ENCODE measurements at places on chromosomes 3 and 15. TPM values are rescaled to one million over a fixed set of nuclear protein-coding genes. Genes with fewer than 3 reads are reported as not detected.

- no peak for DNase-seq
Observed at GRCh38 chr3:144351011-144351410, 379.4 kb downstream of the DIPK2A start.

- no peak for DNase-seq
Observed at GRCh38 chr3:189507856-189508255, 123.3 kb upstream of the TP63 start.

DNA sequence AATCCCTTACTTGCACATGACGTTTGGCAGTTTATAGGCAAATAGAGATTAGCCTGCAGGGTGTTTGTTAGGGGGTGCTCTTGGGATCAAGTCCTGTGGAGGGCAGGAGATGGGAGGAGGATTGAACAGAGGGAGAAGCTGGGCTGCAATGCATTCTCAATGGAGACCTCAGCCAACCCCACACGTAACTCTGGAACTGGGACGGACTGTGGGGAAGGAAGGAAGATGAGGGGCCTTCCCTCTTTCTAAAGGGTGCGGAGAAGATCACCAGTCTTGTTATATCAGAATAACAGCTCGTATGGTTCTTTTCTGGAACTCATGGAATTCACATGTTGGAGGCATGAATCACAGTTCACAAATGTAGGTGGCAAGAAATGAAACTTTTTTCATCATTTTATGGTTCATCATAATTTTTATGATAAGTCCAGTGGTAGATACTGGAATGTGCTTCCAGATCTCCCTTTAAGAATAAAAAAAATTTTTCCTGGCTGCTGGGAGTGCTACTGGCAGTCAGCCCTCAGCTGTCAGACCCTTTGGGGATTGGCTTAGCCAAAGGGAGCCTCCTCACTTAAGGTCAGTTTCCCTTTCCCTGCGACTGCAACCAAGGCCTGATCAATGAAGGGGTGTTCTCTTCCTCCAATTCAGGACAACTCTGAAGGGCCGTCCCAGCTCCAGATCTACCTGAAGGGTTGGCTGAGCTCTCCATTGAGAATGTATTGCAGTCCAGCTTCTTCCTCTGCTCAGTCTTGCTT, 20.5 kb upstream of the LYZL4 start:
- DNase-seq, result no peak

XCR1 gene
- total RNA-seq, result not detected

DNA sequence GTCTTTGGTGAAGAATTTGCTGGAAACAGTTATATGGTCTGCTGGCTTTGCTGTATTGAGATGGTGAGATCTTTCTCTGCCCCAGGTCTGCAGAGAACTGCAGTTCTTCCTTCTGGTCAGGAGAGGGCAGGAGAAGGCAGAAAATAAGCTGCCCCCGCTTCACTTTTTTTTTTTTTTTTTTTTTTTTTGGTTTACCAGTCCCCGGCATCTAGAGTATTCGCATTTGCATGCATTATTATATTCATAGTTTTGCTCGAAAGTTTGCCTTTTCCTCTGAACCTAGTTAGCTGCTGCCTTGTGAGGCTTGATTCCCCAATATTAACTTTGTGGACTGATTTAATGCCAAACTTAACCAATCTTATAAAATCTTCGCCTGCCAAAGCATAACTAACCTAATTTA, 10.6 kb upstream of the PARL start:
- peak; percentile 60 for DNase-seq

- DNase-seq, result no peak
Observed at GRCh38 chr3:113631573-113631972, 64.9 kb downstream of the USF3 start.

DNA sequence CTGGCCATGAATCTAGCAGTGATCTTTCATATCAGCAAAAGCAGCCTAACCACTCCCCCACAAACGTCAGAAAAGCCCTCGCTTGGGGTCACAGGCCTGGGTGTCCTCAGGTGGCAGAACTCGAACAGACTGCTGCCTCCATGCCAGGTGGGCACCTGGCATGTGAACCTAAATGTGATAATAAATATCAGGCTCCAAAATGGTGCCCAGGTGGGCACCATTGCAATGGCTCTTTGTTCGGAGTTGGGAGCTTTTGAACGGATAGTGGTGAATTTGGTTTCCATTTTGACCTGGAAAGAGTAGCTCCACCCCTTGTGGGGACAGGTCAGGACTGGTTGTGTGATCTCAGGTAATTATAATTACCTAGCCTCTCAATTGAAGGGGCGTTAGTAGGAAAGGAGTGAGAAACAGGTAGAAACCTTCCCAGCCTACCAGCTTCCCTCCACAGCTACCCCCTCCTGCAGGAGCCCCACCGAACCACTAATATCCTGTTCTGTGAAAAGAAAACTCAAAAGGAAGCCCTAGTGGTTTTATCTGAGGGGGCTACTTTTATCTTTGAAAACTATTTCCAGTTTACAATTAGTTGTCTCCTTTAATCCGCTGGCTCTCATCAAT, 18.1 kb downstream of the MYO1E start:
- no peak for DNase-seq

IL17RB gene
- total RNA-seq, result 0.42 TPM

- peak; percentile 44 for DNase-seq
Observed at GRCh38 chr3:2839876-2840275, 270.3 kb downstream of the IL5RA start.

- no peak for DNase-seq
Observed at GRCh38 chr3:191424881-191425280, 36.1 kb upstream of the PYDC2 start.

NPAP1 gene
- total RNA-seq, result not detected
